ENCODE measurements at places on chromosomes 13 and 19.

DNA sequence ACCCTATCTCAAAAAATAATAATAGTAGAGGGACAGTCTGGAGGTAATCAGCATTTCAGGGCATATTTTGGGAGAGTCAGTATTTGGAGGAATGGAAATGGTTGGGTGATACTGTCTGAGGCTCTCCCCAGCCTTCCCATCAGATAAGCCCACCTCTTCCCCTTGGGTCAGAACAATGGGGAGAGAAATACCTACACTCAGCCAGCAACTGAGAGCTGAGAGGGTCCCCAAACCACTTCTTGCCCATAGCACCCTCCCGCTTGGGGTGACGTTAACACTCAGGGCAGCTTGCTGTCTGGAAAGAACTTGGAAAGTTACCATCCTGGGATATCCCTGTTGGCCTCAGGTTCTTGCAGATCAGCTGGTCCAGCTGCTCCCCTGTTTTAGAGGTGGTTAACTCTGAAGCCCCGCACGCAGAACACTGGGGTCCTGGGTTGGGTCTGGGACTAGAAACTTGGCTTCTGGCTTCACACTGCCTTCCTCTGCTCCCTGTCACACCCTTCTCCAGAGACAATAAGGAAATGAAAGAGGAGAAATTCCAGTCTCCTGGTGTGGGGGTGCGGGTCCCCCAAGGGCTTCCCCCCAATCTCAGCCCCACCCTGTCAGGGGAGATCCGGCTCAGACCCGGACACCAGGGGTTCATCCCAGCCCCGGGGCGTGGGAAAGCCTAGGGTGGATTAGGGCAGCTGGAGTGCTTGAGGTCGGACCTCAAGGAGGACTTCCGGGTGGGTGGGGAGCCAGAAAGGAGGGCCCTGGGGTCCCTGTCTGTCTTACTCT, 2.5 kb downstream of the FOXA3 start:
- DNase-seq: no peak

- no peak for DNase-seq
Observed at GRCh38 chr19:46984077-46985010, 35.3 kb upstream of the NPAS1 start.

DNA sequence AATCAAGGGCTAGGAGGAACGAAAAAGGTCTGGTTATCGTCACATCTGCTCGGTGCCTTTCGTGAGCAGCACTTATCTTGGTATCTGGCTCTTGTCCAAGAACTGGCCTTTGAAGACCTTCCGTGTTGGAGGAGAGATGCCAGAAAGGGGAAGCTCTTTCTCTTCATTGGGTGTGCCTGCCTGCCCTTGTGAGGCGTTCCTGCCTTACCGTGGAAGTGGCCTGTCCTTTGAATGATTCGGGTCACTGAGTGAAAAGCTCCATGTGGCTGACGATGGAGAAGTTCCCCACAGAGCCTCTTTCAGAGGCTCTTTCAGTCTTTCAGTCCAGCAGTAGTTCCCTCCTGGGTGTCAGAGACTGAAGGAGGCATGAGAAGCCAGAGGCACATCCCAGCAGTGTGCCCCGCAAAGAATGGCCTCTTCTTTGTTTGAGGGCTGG, 121.5 kb upstream of the SLC10A2 start:
- DNase-seq: no peak

DNA sequence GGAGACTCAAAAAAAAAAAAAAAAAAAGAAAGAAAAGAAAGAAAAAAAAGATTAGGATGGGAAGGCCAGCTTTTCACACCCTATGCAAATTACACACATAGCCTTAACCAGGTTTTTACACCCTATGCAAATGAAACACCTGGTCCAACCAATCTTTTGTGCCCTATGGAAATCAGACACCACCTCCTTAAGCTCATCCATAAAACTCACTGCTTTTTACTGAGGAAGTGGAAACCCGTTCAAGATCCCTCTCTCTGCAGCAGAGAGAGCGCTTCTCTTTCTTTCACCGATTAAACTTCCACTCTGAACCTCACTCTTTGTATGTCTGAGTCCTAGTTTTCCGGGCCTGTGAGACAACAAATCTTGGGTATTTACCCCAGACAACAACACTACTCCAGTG, 25.3 kb upstream of the HOMER3 start:
- DNase-seq: no peak

GRCh38 chr19:29860492-29860891, 48.7 kb downstream of the CCNE1 start:
- no peak for DNase-seq

DNA sequence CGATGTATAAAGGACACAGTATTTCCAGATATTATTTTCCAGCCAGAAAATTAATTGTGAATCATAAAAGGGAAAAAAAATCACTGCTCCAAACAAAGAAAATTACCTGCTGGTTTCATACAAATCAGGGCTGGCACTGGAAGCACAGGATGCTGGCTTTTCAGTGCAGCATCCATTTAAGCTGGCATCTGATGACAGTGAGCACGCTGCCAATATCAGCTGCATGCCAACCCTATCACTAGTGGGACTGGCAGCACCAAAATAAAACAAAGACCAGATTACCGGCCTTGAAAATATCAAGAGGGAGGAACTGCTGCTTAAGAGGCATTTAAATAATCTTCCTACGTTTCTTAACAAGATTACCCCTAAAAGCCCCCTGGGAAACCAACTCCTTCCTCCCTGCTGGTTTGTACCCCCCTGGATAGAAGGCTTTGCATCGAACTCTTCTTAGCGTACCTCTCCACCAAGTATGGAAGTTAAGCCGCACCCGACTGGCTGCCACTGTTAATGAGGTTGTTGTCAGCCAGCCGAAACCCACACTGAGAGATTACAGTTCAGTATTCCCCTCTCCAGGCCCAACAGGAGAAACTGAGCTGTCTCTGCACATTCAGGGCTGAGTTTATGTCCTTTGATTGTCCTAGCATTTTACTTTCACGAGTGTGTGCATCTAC, 257.8 kb downstream of the EFNB2 start:
- DNase-seq: no peak
